Islet precursor cell (in vitro differentiated cells): ENCODE measurements at places on chromosomes 3 and 15.

GRCh38 chr15:66825731-66826130 lies 123.7 kb downstream of the SMAD6 start:
- peak; percentile 47 for DNase-seq

DNA sequence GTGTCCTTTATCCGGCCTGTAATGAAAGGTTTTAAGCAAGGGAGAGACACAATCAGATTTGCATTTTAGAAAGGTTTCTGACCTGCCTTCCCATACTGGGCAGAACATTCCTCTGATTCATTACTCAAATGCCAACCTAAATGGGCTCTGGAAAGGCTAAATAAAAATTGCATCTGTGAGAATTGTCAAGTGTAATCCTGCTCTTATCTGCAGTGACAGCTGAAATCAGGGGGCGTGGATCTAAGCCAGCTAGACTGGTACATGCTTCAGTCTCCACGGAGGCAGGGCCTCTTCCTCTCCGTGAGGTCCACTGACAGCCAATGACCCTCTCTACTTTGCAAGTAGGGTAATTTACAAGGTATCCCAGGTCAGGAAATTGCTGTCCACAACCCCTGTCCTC lies 32.5 kb upstream of the MINAR1 start:
- no peak for DNase-seq

DNA sequence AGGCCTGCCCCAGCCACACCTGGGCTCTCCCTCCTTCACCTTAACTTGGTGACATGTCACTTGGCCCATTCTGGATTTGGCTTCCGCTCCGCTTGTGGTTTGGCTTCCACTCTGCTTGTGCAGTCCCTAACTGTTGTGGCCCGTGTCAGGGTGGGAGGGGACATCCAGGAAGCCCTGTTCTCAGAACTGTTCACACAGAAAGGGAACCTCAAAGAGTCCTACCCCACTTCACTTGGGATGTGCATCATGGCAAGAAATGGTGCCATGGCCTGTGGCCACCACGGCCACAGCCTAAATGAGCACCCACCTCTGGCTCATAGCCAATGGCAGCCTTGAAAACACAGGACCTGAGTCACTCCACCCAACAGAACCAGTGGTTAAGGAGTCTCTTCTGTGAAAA lies 63.4 kb downstream of the CYP19A1 start:
- no peak for DNase-seq

DNA sequence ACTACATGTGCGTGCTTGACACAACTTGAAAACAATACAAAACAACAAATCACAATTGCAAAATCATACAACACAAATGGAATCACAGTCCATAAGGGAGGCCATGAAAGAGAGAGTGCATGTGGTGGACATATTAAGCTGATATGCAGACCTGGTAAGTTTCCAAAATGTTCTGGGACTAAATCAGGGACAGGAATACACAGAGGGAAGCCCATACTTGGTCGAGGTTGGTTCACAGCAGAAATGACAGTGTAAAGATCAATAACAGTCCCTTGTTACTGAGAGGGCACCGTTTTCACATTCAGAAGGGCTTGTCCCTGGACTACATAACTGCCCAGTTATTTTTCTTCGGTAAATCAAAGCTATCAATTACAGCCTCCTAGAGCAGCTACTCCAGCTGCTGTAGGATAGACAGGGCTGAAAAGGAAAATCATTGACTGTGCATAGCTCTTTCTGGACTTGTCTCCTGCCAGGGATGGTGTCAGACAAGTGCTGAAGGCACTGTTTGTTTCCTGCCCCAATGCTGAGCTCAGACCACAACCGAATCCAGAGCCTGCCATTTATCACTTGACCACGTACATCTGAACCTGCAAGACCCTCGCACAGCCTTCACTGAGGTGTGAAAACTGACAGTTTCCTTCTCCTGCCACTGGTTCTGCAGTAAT lies 79.5 kb upstream of the KCNMB2 start:
- DNase-seq, result no peak

- no peak for DNase-seq
Measured at GRCh38 chr3:197592361-197593045, 36.7 kb upstream of the BDH1 start.

DNA sequence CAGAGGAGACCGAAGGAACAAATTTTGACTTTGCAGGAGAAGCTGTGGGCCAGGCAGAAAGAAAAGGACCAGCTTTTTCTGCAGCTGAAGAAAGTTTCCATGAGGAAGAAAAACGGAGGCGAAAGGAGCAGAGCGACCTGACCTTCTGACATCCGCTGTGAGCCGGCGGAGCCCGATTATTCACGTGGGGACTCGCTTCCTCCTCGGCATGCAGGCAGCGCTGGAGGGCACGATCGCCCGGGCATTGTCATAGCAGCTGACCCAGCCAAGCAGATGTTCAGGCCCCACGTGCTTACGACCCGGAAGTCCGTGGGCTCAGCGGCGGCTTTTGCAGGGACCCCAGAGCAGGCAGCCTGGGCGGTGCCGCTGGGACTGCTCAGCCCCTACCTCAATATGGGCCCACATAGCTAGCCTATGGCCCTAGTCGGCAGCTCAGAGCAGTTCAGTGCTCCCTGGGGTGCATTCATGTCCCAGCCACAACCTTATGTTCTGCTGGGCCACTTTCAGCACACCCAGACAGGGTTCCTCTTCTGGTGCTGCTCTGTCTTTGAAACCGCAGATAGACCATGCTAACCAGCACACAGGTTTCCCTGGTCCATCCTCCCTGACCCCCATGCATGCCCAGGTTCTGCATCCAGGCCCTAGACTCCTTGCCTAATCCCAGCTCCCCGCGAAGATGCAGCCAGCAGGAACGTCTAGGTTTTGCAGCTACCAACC lies 10.5 kb upstream of the EIF4A2 start:
- peak; percentile 76 for DNase-seq

- DNase-seq, result no peak
Measured at GRCh38 chr15:86620157-86620556, 540.5 kb downstream of the AGBL1 start.

- peak; percentile 81 for DNase-seq
Measured at GRCh38 chr3:74614107-74614967, at the start of gene CNTN3. TSS of gene CNTN3 (minus strand) at chr3:74614659. CDS start at chr3:74521112, 93,547 bp downstream.

DNA sequence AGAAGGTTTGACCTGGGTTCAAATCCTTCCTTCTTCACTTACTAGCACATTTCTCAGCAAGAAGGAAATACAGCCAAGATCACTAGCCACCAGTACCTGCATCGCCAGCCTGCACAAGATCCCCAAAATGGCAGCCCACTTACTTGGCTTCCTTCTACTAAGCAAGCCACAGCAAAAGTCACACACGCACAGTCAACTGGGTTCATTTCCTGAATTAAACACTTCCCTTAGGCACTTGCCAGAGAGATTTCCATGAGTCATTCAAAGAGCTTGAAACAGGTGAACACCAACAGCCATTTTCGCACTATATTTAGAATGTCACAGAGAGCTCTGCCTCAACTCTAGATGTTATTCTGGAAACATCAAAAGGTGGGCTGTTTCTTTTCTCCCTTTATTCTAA lies 42.6 kb downstream of the MGLL start:
- DNase-seq, result no peak

DNA sequence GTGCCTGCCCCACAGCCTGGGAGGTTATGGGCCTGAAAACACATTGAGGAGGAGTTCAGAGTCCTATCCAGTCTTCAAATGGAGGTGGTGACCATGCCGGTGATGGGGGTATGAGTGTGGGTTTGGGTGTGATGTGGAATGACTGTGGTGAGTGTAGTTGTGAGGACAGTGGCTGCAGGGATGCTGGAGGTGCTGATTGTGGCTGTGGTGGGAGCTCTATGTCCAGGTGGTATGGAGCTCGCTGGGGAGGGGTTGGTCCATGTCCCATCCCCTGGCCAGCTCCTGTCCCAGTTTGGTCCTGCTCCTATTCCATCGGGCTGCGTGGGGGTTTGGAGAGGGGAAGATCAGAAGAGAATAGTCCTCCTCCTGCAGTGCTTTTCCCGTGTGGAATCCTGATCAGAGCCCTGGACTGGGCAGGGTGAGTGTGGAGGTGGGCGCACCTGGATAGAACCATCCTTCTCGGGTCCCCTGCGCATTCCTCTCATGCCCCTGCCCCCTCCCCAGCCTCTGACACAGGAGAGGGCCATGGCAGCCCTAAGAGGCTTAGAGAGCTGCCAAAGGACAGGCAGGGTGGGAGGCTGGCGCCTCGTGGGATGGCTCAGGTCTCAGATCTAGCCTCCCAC lies 23.0 kb upstream of the GOLGA6C start:
- no peak for DNase-seq

DNA sequence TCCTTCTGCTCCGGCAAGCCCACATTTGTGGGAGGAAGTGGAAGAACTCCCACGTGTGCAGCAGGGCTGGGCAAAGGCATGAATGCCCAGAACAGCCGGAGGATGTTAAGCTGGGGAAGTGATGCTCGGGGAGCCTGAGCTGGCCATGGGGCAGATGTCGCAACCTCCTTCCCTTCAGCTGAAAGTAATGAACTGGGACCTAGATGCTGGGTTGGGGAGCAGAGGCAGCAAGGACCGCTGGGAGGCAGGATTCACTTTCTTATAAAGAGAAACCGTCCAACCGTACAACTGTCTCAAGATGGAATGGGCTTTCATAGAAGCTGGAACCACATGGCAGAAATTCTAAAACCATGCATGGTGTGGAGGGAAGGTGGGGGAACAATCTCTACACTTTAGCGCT lies 290.9 kb downstream of the OCA2 start:
- DNase-seq, result no peak

- no peak for DNase-seq
Measured at GRCh38 chr15:82051664-82052063, 5.8 kb upstream of the MEX3B start.

DNA sequence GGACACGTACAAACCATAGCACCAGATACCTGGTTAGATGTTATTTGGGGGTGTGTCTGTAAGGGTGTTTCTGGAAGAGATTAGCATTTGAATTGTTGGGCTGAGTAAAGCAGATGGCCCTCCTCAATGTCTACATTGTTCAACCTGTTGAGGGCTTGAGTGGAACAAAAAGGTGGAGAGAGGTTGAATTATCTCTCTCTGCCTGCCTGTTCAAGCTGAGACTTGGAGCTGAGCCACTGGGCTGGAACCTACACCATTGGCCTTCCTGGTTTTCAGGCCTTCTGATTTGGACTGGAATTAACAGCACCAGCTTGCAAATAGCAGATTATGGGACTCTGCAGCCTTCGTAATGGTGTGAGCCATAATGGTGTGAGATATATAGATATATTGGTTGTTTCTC lies 71.3 kb upstream of the CORO2B start:
- no peak for DNase-seq

- no peak for DNase-seq
Measured at GRCh38 chr3:196541684-196542445, 26.5 kb downstream of the WDR53 start.

- no peak for DNase-seq
Measured at GRCh38 chr3:126965526-126966080, 17.3 kb upstream of the PLXNA1 start.

DNA sequence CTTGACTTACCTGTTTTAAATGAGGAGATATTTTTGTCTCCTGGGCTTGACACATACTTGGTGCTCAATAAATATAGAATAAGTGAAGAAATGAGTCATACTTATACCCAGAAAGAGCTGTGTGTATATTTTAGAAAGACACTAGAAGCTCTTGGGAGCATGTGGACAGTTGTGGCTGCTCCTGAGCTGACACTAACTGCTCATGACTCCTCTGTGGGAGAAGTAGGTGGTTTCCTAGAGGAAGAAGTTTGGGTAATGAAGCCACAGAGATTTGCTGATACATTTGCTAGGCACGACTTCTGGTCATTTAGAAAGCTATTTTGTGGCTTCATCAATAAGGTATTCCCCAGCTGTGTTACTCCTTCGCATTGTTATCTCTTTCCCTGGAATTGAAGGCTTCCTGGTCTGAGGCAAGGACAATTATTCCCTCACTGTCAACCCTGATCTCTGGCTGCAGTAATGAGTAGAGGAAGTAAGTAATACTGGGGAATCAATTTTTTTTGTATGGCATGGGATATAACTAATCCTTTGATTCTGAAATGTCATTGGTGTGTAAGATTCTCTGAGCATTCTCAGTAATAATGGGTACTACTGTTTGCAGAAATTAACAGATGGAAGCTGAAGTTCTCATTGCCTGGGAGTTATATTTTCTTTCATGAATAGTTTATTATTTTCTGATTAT lies 79.6 kb upstream of the DCBLD2 start:
- DNase-seq, result peak; percentile 70

GRCh38 chr3:153144779-153145178 lies 17.2 kb upstream of the RAP2B start:
- DNase-seq, result no peak

- DNase-seq, result peak; percentile 87
Measured at GRCh38 chr3:40580494-40581091, 55.8 kb downstream of the ZNF621 start.

DNA sequence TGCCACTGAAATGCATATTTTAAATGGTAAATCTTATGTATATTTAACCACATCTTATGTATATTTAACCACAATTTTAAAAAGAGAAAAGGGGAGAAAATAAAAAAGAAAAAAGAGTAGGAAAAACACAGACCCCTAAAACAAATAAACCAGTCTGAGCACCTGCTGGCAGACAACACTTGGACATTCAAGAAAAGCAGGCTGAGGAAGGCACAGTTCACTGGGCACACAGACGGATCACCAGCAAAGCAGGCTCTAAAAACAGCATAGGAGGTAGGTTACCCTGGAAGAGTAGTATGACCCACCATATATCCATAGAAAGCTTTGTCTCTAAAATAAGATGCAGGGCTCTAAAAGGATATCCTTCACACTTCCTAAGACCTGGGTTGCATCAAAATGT lies 27.0 kb downstream of the AAGAB start:
- no peak for DNase-seq

DNA sequence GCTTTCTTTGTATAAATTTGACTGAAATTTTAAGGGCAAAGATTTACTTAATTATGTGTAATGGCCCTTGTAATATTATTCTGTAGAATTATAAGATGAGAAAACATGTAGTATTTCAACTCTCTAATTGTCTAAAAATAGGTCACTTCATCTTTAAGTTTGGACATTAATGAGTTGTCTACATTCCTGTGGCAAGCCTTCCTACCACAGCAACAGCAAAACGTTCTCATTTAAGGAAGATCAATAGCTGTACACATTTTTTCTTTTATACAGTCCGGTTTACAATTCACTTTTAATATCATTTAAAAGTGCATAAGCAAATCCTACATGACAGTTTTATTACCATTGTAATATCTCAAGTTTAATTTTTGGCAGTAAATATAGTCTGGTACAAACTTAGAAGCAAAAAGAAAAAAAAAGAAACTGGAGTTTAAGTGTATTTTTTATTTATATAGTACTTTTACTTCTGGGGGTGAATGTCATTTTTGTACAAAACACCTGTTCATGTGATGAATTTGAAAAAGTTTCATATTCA lies 501.8 kb downstream of the ZPLD1 start:
- DNase-seq, result no peak
